ENCODE measurements at places on chromosomes 5 and 9.

DNA sequence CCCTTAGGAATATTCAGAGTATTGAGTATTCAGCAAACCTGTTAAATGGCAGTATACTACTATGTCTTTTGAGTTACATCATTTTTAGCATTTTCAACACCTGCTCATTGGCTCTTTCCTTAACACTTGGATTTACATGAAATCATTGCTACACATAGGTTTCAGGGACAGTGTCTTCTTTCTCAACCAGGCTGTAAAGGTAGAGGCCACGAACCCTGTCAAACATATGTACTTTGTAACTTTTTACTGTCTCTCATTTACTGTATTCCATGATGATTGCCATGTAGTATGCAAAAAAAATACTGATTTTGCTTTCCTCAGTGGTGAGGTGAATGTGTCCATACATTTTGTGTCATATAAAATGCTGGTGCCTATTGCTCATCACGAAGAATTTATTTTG, 264.4 kb downstream of the SLCO4C1 start:
- no peak for DNase-seq

DNA sequence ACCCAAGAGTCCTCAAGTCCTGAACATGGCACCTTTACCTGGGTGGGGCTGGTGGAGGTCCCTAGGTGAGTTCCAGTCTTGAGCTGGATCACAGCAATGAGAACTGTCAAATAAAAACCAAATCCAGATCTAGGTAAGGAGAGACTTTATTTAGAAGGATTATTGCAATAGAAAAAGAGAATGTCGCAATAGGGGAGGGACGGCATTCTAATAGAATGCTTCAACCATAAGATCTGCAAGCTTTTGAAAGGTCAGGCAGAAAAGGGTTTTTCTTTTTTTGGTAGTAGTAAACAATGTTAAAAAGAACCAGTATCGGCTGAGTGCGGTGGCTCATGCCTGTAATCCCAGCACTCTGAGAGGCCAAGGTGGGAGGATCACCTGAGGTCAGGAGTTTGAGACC, 5.2 kb upstream of the GCNT1 start:
- no peak for DNase-seq

- DNase-seq: no peak
Measured at GRCh38 chr9:124695280-124695890, 75.7 kb downstream of the NR6A1 start.

DNA sequence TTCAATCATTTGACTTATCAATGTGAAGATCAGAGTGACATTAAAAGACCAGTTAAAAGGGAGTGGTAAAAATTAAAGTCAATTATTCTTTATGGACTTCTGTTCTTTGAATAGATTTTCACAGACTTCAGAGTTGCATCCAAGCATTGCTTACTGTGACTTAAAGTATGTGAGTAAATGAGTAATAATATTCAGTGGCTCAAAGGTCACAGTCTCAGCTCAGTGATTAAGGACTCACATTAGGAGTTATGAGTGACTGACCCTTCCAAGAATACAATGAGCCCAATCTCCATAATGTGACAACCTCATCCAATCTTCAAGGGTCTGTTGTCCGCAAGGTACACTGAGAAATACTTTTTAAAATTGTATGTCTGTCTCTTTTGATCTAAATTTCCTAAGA, 811.2 kb downstream of the BRINP1 start:
- no peak for DNase-seq

GRCh38 chr5:159545156-159545555, 214.9 kb upstream of the IL12B start:
- DNase-seq: no peak

DNA sequence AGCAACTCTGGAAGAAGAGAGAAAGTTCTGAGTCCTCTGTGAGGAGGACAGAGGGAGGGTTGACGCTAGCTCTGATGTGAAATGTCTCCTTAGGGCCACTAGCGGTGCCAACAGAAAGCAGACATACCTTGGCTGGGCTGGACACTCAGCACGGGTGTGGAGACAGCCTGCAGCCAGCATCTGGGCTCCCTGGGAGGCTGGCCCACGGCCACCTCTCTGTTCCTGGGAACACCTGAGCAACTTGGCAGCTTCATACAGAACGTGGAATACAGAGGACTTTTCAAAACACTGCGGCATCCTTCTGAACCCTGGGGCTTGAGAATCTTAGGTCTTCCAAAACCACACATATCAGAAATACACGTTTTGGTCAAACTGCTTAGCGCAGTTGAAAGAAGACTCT, 269.1 kb downstream of the FSTL4 start:
- no peak for DNase-seq
